ENCODE measurements at places on chromosomes 6 and 20.
A peak's percentile ranks its signal among the peaks of the same experiment; 100 is the strongest.

- no peak for DNase-seq
Observed at GRCh38 chr6:130377371-130377770, 11.6 kb downstream of the TMEM200A start.

DNA sequence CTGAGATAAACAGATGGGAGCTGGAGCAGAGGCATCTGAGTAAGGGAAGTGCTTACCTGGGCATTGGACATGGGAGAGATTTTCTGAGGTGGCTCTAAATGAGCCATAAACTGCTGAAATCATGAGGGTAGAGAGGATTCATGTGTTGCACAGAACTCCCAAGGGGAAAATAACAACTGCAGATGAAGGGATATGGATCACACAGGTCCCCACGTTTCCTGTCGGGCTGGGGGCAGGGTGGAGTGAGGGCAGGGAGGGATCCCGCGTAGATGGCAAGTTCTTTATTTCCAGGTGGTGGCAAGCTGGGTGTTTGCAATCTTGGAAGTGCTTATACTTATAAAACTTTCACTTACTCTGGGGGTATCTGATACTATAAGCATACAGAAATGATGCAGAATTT lies 422.6 kb upstream of the FLRT3 start:
- DNase-seq: no peak

- no peak for DNase-seq
Observed at GRCh38 chr6:1589208-1589607, 20.5 kb upstream of the FOXC1 start.

DNA sequence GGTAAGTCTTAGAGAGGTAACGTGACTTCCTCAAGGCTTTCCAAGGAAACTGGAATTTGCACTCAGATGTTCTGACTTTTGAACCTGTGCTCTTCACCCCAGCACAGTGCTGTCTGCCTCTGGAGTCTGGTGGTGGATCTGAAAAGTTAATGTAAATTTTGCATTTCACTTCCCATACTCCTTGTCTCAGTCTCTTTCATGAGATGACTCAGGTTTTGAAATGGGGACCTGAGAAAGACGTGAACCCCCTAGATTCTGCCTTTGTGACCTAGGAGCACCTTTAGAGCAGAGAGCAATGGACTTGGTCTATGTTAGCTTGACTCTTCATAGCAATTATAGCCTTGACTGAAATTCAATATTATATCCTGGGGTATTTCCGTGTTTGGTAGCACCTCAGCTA lies 223.0 kb downstream of the QKI start:
- DNase-seq: no peak

- no peak for DNase-seq
Observed at GRCh38 chr6:5163247-5163646, 78.1 kb downstream of the PPP1R3G start.

GRCh38 chr6:17268114-17268513 lies 13.0 kb upstream of the RBM24 start:
- DNase-seq: no peak

GRCh38 chr6:168272415-168273325 lies 46.9 kb downstream of the DACT2 start:
- no peak for DNase-seq

GRCh38 chr6:106192824-106193223 lies 106.7 kb downstream of the PRDM1 start:
- DNase-seq: no peak

DNA sequence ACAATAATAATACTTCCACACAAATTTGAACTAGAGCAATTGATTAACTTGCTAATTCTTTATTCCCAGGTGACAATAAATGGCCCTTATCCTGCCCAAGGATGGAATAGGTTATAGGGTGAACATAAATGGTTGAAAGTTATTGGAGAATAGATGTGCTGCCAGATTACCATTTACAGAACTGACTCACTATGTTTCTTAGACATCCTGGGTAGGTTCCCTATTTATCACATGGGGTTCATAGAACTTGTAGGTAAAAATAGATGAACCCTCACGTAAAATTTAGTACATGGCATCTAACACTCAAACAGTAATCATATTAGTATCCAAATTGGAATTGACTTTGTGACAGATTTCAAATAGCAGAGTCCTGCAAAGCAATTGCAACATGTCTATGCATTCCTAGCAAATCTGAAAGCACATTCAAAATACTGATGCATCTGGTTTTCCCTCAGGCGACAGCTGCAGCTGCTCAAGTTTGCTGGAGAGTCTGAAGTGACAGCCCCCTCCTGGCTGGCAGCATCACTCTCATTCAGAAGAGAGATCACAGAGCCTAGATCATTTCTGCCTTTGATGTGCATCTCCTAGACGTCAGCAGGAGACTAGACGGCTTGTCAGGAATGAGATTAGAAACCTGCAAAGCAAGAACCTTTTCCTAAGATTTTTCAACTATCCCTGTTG lies 80.2 kb upstream of the RNF217 start:
- DNase-seq: no peak

DNA sequence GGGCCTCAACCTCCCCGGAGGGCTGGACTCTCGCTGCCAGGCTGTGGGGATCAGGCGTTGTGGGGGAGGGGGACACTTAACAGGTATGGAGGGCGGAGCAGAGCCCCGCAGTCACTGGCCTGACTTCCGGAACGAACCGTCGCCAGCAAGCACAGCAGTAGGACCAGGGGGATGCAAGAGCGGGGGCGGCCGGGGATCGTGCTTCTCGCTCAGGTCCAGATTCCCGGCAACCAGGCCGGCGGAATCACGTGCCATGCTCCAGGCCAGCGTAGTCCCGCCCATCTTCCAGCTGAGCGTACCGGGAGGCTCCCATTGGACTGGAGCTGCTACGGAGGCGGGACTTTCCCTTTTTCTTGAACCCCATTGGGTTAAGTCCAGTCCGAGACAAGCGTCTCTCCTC lies 10.0 kb upstream of the POU5F1 start:
- DNase-seq: peak; percentile 74

Measured in inflammatory macrophage treated with lipopolysaccharide for 1 hour (primary cell).